ENCODE measurements at places on chromosomes 16 and 17.
A peak's percentile ranks its signal among the peaks of the same experiment; 100 is the strongest.

- DNase-seq = no peak
Measured at GRCh38 chr16:16096121-16096857, 127.0 kb downstream of the ABCC6 start.

DNA sequence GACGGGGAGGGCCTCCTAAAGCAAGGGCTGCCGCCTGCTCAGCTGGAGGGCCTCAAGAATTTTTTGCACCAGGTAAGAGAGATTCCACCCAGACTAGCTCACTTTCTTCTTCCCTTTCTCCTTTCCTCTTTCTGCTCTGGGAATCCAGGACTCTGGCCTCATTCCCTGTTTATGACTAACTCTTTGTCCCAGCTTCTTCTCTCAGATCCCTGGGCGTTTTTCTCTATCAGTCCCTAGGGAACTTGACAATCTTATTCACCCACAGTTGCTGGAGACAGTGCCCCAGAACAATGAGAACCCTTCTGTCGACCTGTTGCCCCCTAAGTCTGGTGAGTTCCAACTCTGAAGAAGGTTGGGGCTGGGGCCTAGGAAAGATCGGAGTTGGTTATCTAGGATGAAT lies 15.6 kb downstream of the CNTROB start:
- DNase-seq = no peak

DNA sequence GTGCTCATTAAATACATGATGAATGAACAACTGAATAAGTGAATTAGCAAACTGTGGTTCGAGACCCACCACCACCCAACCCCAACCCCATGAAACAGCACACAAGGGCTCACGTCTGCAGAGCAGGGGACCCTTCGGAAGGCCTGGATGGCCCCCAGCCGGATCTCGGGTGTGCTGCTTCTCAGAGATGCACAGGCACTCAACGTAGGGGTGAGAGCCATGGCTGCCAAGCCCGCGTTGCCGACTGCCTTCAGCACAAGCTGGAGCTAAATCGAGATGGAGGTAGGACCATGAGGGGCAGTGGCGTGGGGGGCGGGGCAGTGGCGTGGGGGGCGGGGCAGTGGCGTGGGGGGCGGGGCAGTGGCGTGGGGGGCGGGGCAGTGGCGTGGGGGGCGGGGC lies 93.2 kb downstream of the LITAF start:
- no peak for DNase-seq

DNA sequence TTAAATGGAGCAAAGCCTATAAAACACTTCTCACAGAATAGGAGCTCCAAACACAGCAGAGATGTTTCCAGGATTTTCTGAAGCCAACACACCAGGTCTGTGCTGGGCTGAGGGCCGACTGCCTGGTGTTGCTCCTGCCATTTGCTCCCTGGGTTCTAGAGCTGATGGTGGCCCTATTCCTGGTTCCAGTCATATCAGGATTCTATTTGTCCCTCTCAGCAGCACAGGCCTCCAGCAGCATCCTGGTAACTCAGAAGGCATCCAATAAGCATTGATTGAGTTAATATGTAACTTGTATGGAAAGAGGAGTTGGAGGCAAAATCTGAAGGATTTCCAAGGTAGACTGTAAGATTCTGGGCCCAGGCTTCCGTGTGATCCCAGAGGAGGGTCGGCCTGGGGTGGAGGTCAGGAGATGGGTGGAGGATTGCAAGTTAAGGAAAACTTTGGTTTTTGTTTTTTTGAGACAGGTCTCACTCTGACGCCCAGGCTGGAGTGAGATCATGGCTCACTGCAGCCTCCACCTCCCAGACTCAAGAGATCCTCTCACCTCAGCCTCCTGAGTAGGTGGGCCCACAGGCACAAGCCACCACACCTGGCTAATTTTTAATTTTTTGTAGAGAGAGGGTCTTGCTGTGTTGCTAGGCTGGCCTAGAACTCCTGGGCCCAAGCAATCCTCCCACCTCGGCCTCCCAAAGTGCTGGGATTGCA lies 5.7 kb downstream of the NUPR1 start:
- no peak for DNase-seq

DNA sequence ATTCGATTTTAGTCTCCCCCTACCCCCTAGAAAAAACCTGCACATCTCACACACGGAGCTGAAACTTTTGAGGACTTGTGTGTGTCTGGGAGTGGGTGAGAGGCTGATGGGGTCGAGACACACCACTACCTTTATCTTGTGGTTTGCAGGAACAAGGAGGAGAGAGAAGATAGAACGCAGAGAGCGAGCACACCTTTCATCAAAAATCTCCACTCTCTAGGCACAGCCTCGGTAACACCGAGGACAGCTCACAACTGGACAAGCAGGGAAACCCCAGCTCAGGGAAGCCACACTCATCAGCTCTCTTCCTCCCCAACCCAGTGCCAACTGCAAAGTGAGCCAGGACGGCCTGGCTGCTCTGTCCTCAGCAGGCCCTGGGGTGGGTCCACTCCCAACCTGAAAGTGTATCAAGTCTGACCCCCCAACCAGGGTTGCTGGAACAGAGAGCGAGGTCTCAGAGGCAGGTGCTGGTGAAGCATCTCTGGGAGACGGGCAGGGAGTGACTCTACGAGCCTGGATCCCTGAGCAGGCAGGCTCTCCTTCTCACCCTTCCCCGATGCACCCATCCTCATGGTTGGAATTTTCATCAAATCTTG lies 5.2 kb upstream of the GHDC start:
- DNase-seq = no peak

- peak; percentile 60 for DNase-seq
Measured at GRCh38 chr16:22206842-22207714, 1.0 kb downstream of the EEF2K start.

GRCh38 chr17:79625706-79626105 lies 14.9 kb upstream of the RBFOX3 start:
- DNase-seq = no peak

DNA sequence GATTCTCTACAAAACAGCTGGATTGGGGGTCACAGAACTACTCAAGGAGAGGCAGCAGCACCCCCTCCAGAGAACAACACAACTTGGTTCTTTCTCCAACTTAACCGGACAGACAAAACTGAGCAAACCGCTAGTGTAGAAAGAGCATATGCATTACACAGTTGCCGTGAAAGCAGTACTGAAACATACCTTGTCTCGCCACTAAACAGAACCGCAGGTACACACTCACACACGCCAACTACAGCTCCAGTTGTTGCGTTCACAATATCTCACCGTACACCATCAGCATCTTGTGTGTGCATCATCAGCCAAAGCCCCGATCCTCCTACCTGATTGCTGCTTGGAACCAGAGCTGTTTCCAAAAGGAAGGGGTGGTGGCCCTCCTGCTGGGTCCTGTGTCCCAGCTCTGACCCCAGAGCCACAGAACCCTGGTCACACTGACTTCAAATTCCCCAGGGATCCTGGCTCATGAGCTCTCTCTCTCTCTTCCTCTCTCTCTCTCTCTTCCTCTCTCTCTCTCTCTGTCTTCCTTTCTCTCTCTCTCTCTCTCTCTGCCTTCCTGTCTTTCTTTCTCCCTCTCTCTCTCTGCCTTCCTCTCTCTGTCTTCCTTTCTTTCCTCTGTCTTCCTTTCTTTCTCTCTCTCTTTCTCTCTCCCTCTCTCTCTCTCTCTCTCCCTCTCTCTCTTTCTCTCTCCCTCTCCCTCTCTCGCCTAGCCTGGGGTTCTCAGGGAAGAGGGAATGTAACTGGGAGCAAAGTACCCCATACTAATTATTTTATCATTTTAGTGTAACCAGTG lies 8.4 kb downstream of the PIMREG start:
- DNase-seq = no peak

- DNase-seq = no peak
Measured at GRCh38 chr16:588639-588888, 1.3 kb upstream of the RAB40C start.

GRCh38 chr17:54864636-54865356 lies 35.9 kb upstream of the TOM1L1 start:
- DNase-seq = no peak

DNA sequence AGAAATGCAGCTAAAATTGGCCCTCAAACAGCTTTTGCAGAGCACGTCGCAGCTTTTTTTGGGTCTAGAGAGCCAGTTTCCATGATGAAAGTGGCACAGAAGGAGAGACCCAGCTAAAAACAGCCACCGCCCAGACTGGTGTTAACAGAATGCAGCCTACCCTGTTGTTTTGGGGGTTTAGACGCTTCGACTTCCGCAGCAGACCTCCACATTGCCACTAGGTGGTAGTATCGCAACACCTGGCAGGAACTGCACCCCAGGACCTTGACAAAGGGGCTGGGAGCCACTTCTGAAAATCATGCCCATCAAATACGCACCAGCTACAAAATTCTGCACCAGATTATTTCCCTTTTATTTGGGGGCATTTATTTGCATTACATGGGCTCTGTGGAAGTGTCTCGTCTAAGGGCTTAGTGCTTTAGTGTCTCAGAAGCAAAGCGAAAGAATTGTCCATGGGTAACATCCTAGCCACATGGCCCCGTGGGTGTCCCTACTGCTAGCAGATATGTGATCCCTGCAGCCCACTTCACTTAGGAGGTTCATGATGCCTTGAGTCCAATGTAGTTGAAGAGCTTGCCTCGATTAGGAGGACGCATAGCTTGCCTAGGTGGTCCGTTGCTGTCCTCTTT lies 167.1 kb downstream of the HAPSTR1 start:
- peak; percentile 70 for DNase-seq

DNA sequence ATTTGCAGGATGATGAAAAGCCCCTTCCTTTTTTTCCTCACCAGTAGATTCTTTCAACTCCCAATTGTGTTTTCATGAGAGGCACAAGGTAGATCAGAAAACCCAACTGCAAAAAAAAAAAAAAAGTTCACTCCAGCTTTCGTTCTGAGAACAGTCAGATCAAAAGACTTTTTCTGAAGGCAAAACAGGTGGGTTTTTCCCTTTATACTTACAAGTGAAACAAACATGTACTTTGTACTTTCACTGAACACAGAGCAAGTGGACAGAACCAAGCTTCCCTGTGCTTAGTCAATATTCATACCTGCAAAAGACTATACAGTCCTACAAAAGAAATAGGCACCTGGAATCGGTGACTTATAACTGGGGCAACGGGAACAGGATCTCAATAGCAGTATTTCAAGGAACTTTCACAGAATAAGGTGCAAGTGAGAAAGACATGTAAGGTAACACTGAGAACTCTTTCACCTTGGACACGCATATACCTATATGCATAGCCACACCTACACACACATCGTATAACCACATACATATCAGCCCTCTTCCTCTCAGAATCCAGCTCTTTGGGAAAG lies 54.1 kb downstream of the TOX3 start:
- no peak for DNase-seq

DNA sequence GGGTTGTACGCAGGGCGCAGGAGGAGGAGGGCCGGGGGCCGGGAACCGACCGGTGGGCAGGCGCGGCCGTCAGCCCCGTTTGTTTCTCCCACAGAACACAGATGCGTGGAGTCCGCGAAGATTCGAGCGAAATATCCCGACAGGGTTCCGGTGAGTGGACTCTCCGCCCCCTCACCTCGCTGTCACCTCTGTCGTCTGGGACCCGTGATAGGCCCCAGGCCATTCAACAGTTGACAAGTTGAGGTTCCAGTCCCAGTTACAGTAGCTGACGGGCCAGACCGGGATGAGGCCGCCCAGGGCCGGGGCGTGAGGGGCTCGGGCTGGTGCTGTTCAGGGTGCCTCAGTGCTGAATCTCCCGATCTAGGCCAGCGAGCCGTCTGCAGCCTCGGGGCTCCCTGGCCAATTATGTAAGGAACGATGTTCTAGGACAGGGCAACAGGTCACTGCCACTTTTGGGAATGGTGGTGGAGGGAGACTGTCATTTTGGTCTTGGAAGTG lies 628 bp downstream of the GABARAPL2 start:
- no peak for DNase-seq

DNA sequence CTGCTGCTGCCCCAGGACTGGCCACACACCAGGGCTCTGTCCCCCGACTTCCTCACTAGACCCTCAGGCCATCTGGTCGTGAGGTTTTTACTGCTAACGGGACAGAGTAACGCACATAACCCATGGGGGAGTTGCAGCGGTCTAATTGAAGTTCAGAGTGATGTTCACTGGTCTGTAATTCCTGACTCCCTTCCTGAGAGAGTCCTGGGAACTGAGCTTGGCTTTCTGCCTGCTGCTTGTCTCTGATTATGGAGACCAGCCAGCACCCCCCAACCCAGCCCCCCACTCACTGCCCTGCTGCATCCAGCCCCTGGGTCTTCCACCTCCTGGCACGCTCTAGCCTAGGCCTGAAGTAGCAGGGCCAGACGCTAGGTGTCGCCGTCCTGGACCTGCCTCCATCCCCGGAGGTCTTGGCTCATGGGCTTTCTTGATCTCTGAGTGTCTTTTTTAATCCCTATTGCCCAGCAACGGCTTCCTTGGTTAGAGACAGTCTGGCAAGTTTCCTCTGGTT lies 192.9 kb downstream of the CCDC182 start:
- no peak for DNase-seq

- DNase-seq = peak; percentile 27
Measured at GRCh38 chr17:16352667-16353316, 477 bp downstream of the CENPV start.

- no peak for DNase-seq
Measured at GRCh38 chr17:12136646-12137045, 116.0 kb downstream of the MAP2K4 start.

- no peak for DNase-seq
Measured at GRCh38 chr17:3808701-3809100, 7.7 kb upstream of the ITGAE start.

DNA sequence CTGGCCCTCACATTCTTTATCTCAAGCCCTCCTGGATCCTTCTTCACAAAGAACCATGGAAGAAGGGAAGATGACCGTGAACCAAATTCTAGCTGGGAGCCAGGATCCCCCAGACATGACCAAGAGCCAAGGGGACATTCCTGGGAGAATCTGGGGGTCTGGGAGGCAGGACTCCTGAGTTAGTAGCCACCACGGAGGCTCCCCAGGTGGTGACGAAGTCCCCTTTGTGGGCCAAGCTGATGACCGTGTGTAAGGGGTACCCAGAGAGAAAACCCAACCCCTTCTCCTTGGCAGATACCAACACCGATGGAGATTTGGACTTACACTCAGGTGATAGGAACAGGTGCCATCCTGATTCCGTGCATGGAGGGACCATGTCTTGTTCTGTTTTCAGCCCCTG lies 6.8 kb upstream of the GFAP start:
- no peak for DNase-seq

DNA sequence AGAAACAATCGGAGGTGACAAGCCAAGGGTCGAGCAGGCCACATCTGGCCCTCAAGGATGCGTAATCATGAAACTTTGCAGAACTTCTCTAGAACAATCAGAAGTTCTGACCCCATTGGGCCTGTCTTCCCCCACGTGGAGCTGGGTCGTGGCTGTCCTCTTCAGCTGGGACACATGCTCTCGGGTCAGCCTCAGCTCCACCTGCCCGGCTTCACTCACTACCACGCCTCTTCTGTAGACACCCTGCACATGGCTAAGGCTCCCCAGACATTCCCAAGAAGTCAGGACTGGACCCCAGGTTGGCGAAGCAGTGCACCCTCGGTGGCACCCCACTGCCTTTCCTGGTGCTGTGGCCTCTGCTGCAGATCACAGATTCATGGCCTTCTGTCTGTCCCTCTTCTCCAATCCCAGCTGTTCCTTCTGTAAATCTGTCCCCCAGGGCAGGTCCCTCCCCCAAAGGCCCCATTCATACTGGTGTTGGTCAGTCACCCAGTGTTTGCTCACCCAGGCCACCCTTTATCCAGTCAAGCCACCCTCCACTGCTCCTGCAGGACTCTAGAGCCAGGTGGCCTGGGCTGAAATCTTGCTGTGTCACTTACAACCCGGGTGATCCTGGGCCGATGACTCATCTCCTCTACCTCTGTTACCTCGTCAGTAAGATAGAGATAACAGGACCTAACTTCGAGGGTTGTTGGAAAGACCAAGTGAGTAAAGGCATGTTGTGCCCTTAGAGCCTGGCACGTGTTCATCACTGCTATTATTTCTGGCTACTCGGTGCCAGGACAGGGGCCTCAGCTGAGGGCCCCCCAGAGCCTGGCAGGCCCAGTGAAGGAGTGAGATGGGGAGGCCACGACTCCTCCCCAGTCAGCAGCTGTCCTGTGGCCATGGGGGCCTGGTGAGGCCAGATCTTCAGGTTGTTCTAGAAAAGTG lies 1.4 kb upstream of the SLC5A11 start:
- DNase-seq = no peak
